ENCODE measurements at places on chromosomes 5 and 9.

GRCh38 chr9:134868751-134869553, 11.7 kb upstream of the FCN2 start:
- H3K27ac ChIP-seq: no peak overlapping the region
- no peaks in the 10 kb centered on the region for H3K36me3 ChIP-seq
- H3K4me3 ChIP-seq: no peak overlapping the region
- H3K27me3 ChIP-seq: peaks cover 3% of the 10 kb centered on the region
- DNase-seq: peak; percentile 59
- no peaks in the 10 kb centered on the region for H3K4me1 ChIP-seq

DNA sequence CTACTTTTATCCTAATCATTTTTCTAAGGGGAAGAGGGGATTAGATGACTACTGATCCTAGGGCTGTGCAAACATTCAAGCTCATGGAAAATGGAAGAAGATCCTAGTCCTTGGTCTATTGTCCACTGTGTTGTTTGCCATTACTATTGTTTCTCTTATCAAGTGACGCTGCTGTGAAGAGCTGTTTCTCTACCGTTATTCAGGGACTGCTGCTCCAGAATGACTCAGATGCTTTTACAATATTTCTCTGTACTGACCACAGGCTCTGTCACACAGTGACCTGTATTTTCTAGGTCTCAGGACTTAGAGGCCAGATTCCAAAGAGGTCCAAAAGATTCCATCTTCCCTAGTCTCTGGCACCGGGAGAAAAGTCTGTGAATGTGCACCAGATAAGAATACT, 159.5 kb upstream of the CHD1 start:
- no peak for DNase-seq
- no peak overlapping the region for H3K27ac ChIP-seq
- no peak overlapping the region for H3K4me3 ChIP-seq
- H3K4me1 ChIP-seq: no peaks in the 10 kb centered on the region

DNA sequence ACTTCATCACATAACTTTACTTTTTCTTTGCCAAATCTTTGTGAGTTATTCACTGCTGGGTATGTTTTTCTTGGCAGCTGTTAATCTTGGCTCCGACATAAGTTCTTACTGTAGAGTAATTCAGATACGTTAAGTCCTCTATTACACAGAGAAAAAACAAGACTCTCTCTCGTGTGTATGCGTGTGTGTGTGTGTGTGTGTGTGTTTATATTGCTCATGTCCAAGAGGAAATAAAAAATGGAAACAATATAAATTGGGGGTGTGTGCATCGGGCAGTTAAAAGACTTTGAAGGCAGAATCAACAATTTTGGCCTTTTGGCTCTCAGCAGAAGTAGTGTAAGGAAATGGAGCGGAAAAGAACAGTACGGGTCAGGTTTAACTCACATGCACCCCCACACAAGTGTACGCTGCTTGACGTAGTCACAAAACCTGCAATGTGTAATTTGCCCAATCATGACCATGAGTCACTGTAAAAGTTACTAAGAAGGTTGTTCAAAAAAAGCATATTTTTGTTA, 67.2 kb upstream of the IFNE start:
- no peak for DNase-seq
- peaks cover 3% of the 10 kb centered on the region for H3K27me3 ChIP-seq
- H3K27ac ChIP-seq: peak overlapping the region; percentile 48

DNA sequence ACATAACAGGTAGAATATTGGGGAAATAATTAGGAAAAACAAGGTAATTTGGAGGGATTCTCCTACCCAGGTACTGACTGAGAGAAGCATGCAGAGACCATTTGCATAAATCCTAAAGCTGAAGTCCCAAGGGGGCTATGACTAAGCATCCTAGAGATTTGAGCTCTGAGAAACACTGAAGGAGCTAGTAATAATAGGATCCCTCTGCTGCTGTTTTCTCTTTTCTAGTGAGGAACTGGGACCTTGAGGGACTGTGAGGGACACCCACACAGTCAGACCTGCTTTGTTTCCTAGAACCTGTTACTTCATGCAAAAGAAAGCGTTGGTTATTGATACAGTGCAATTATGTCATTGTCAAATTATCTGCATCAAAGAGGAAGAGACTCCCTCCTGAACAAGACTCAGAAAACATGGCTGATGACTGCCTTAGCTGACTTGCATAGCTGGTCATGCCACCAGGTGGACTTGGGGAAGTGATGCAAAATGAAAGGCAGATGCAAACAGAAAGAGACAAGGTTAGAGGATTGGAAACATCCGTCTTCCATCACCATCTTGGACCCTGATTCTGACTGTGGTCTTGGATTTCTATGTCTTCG, 335.4 kb downstream of the NTRK2 start:
- H3K36me3 ChIP-seq: peaks cover 7% of the 10 kb centered on the region
- DNase-seq: no peak
- peaks cover 2% of the 10 kb centered on the region for H3K27me3 ChIP-seq
- H3K4me3 ChIP-seq: no peak overlapping the region
- no peaks in the 10 kb centered on the region for H3K4me1 ChIP-seq
- H3K27ac ChIP-seq: no peak overlapping the region

DNA sequence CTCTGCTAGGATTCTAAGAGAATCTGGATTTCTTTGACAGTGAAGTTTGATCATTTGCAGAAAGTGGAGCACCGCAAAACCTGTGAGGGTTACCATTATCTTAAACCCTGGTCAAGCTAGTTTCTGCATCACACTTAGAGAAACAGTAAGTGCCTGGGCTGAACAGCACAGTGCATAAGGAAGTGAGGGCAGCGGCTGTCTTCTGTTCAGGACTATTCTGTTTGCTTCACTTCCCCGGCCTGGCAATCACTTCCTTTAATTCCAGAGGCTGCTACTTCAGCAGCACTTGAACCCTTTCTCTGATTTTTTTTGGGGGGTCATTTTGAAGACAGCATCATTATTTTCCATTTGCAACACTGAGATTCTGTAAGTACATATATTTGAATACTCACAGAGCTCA, 32.0 kb downstream of the SEMA6A start:
- H3K36me3 ChIP-seq: peaks cover 22% of the 10 kb centered on the region
- H3K4me3 ChIP-seq: no peak overlapping the region
- no peak for DNase-seq
- H3K4me1 ChIP-seq: peaks cover 21% of the 10 kb centered on the region
- H3K27ac ChIP-seq: no peak overlapping the region
- no peaks in the 10 kb centered on the region for H3K27me3 ChIP-seq

DNA sequence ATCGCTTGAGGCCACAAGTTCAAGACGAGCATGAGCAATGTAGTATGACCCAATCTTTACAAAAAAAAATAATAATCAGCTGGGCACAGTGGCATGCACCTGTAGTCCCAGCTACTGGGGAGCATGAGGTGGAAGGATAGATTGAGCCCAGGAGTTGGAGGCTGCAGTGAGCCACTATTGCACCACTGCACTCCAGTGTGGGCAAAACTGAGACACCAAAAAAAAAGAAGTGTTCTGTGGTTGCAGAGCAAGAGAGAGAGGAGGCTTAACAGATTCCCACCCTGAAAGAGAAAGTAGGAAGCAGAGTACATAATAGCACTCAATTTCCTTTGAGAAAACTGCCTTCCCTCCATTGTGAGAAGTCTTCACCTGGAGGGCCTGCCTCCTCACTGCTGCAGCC, 52.6 kb downstream of the ALDH7A1 start:
- H3K27me3 ChIP-seq: no peaks in the 10 kb centered on the region
- H3K27ac ChIP-seq: no peak overlapping the region
- H3K4me3 ChIP-seq: no peak overlapping the region
- no peak for DNase-seq
- peaks cover 15% of the 10 kb centered on the region for H3K36me3 ChIP-seq
- peaks cover 22% of the 10 kb centered on the region for H3K4me1 ChIP-seq

Measured in type B pancreatic cell (in vitro differentiated cells).